IPS DF 6.9 (cell line): ENCODE measurements at places on chromosomes 2 and 18.

DNA sequence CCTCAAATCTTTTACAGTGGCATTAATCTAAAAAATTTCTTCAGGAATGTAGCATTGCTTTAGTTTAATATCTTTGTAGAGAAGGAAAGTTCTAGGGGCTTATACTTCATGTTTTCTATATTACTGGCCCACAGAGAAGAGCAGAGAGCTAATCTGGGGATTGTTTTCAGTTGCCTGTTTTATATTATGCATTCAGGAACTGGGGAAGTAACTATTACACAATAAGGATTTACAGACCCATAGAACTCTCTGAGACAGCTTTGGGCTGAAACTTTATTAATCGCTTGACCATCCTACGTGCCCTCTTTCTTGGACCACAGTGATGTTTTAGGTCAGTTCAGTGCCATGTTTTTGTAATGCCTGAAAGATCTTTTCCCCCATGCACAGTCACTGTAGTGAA is 29.9 kb downstream of the BIRC6 start:
- no peak for DNase-seq

DNA sequence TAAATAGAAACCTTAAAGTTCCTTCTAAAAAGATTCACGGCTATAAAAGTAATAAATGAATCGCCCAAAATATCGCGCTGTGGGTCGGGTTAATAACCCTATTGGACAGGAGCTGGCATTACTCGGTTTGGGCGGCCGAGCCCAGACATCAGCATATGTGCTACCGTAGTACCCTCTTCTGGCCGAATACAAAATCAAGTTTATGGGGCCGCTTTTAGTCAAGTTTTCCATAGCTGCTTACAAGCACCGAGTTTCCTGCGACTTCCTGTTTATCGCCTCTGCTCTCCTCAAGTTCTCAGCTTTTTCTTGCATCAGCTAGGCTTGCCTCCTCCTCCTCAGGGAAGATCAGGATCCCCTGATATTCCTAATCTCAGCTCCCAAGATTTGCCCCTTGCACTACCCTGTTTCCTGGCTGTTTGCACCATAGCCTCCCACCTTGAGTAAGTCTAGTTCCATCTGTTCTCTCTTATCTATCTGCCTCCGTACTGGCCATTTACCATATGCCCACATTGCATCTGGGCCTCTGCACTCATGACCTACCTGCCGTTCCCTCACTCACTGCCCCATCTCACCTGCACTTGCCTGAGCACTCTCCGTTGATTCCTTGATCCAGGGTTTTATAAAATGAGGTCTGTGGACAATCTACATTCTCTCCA is 56.1 kb downstream of the SLC35F5 start:
- peak; percentile 4 for DNase-seq

GRCh38 chr2:17599617-17600016 is 59.1 kb downstream of the VSNL1 start:
- DNase-seq: no peak

DNA sequence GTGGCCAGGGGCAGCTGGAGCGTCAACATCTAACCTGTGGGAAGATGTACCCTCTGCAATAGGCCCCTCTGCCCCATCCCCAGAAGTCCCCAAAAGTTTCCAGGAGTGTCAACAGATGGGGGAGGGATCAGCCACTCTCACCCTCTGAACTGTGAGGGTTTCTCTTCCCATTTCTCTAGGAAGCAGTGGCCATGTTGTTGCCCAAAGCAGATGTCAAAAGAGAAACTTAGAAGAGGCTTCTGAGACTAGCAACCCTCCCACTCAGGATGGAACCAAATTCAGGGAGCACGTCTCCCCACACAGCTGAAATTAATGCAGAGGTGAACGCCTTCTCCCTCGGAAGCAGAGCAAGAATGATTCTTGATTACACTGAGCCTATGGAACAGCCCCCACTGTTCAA is 70.3 kb downstream of the ARL4C start:
- DNase-seq: no peak

- DNase-seq: no peak
Observed at GRCh38 chr2:70936165-70936978, 672 bp downstream of the ATP6V1B1 start.

DNA sequence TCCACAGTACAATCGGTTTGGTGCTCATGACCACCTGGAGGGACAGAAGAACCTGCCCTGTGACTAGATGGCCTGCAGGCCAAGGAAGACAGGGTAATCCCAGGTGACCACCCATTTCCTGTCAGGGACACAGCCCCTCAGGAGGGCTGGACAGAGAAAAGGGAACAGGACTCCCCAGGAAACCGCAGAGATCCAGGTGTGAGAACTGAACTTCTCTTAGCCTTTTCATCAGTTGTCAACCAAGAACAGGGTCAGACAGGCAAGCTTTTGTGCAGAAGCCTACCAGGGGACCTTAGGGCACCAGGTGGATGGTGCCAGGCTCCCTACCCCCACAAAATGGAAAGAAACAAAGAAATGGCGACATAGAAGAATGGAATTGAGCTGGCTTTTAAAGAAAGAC is 132.3 kb downstream of the HDAC4 start:
- DNase-seq: no peak

DNA sequence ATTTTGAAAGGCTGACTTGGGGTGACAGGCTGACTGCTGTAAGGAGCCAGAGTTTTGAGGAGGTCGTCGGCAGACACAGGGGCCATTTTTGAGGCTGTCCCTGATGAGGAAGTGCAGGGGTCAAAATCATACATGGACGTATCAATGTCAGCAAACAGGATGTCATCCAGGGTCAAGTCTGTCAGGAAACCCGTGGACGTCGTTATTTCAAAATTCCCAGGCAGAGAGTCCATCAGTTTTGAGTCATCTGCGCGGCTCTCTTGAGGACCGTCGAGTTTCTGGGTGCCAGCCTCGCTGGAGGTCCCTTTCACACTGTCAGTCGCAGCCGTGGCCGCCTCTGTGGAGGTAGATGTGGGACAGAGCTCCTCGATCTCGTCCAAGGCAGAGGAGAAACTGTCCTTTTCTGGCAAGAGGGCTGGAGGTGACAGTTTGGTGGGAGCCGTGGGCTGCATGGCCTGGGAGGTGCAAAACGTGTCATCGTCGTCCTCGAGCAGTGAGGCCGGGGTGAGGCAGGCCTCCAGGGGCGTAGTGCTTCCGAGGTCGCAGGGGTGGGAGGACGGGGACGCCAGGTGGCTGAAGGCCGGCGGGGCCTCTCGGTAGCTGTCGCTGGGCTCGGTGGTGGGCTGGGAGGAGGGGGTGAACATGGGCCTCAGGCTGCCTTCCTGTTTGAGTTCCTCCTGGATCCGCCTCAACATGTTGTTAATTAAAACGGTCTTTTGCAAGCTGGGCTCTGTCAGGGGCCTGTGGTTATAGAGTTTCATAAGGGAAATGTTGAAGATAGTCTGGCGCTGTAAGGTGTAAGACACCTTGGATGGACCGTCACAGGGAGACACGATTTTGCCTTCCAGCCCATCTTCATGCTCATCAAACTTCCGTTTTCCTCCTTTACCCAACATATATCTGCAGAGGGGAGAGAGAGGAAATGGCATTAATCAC is 17.5 kb downstream of the SERTAD2 start:
- DNase-seq: no peak

DNA sequence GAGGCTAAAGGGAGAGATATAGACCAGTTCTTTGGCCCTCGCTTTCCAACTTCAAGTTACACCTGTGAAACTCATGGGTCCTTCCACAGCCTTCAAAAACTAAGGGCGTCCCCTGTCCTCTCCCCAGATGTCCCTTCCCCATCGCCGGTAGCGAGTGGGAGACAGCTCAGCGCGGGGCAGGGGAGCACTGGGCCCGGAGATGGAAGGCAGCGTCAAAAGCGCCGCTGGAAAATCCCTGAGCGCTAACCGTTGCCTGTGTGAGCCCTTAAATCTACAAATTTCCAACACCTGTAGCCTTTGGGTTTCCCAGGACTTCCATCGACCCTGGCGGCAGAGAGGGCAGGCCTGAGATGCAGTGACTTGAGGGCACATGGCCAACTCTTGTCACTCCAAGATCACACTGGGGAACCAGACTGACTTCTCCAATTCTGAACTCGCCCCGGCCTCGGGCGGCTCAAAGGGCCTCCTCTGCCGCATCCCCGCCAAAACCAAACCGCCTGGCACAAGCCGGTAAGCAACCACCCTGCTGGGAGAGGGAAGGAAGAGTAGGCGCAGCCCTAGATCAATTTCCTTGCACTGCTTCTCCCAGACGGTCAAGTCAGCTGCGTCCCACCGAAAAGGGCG is 879 bp upstream of the EPAS1 start:
- DNase-seq: no peak

- DNase-seq: no peak
Observed at GRCh38 chr2:216281876-216282275, 90.4 kb downstream of the MARCHF4 start.

GRCh38 chr2:230471074-230471473 is 55.1 kb downstream of the SP100 start:
- no peak for DNase-seq

DNA sequence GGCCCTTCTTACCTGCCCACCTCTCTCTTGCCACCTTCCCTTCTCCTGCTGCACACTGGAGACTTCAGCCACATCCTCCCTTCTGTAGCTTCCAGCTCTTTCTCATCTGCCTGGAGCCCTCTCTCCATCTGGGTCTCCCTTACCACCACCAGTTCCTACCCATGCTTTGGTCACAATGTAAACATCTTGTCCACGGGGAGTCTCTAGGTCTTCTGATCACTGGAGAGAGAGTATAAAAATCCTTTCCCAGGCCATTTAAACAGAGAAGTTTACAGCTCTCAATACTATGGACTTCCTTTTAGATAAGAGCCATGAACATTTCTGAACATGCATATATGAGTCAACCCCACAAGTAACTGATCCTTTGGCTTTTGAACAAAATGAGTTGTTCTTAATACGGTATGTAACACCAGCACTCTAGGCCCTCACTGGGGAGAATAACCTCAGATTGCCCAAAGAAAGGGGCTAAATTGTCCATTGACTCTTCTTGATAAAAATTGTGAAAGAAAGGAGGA is 5.8 kb downstream of the ARHGAP25 start:
- DNase-seq: no peak

- DNase-seq: no peak
Observed at GRCh38 chr2:237694415-237695194, 67.2 kb downstream of the LRRFIP1 start.

GRCh38 chr2:28338046-28338817 is 54.4 kb upstream of the FOSL2 start:
- no peak for DNase-seq
